ENCODE measurements at places on chromosomes 4 and X.

- no peak for DNase-seq
Measured at GRCh38 chr4:76091052-76091451, 16.5 kb downstream of the ART3 start.

DNA sequence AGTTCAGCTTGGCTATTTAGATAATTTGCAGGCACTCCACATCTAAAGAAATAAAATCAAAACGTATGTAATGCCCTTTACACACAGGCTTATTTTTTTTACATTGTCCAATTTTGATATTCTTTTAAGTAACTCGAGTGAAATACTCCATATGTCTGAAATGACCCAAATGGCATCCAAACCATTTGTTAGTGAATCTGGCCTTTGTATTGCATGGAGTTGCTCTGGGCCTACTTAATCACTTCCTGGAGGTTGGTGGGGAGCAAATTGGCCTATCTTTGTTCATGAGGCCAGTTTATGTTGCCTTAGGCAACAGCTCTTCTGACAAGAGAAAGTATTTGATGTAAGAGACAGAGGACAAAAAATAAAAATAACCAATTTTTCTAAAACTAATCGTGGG is 47.6 kb upstream of the TMEM131L start:
- no peak for DNase-seq

- DNase-seq: no peak
Measured at GRCh38 chrX:20309806-20310205, 43.1 kb upstream of the RPS6KA3 start.

DNA sequence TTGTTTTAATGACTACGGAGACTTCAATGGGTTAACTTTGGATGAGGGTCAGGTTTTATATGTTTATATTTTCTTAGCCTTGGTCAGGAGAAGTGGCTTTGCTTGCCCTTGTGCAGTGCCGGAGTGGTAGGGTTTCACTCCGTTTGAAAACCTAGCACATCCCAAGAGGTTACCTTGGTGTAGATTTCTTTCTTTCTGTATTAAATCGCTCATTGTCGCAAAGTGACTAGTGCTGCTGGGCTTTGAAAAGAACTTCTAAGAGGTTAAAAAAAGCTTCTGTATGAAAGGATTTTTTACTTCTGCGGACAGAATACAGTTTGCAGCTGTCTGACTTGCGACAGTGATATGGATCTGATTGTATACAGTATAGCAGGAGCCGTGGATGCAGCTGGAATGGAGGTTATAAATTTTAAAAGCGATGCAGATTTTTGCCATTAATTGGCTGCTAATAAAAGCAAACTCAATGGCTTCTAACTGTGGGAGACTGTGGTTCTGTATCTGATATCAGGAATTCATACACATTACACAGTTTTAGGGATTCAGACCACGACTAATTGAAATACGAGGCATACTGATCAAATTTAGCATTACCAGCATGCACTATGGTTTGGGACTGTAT is 340.9 kb upstream of the PITX2 start:
- DNase-seq: no peak

DNA sequence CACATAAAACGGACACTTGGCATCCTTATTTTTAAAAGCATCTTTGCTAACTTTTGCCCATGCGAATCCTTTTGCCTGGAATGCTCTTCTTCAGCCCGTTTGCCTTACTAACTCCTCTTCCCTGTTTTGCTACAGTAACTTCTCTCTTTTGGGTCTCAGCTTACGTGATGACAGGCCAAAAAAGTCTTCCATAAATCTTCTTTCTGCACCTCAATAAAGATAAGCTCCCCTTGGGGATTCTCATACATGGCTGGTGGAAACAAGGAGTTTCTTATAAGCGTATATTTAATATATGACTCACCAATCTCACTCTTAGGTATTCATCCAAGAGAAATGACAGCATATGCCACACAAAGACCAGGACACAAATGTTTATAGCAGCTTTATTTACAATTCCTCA is 192.7 kb downstream of the RCHY1 start:
- DNase-seq: no peak

DNA sequence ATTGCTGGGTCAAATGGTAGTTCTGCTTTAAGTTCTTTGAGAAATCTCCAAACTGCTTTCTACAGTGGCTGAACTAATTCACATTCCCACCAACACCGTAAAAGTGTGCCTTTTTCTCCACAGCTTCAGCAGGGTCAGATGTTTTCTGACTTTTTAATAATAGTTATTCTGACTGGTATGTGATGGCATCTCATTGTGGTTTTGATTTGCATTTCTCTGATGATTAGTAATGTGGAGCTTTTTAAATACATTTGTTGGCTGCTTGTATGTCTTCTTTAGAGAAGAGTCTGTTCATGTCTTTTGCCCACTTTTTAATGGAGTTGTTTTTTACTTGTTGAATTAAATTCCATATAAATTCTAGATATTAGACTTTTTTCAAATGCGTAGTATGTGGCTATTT is 257.5 kb upstream of the ANKRD50 start:
- no peak for DNase-seq

DNA sequence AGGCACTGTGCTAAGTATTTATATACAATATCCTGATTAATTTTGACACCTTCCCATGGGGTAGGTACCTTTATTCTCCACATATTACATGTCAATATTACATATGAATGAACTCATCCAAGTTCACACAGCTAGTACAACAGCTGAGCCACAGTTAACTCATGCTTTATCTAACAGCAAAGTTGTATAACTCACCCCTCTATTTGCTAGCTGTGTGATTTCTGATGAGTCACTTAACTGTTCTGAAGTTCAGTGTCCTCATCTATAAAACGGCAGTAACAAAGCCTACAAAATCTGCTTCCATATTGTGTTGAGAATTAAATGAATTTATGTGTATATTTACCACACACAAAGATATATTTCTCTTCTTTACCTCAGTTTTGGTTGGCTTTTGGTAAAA is 48.2 kb upstream of the KDR start:
- DNase-seq: no peak

- no peak for DNase-seq
Measured at GRCh38 chr4:152052451-152053057, 291.7 kb upstream of the GATB start.

GRCh38 chr4:86678796-86679195 is 84.7 kb downstream of the PTPN13 start:
- DNase-seq: no peak

DNA sequence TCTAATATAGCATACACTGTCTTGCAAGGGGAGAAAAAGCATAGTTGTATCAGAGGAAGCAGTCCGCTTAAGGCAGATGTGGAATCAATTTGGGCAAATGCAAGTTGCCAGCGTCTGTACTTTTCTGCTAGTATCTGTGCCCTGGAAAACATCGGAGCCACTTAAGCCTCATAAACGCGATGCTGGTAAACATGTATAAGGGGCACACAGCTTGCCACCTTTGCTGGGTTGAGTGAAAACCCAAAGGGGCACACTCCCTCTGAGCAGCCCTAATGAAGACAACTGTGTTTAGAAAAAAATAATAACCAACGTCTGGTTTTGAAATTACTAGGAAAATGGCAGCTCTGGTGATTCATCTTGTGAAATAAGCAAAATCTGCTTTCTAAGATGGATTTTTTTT is 24.3 kb downstream of the SMIM20 start:
- no peak for DNase-seq

DNA sequence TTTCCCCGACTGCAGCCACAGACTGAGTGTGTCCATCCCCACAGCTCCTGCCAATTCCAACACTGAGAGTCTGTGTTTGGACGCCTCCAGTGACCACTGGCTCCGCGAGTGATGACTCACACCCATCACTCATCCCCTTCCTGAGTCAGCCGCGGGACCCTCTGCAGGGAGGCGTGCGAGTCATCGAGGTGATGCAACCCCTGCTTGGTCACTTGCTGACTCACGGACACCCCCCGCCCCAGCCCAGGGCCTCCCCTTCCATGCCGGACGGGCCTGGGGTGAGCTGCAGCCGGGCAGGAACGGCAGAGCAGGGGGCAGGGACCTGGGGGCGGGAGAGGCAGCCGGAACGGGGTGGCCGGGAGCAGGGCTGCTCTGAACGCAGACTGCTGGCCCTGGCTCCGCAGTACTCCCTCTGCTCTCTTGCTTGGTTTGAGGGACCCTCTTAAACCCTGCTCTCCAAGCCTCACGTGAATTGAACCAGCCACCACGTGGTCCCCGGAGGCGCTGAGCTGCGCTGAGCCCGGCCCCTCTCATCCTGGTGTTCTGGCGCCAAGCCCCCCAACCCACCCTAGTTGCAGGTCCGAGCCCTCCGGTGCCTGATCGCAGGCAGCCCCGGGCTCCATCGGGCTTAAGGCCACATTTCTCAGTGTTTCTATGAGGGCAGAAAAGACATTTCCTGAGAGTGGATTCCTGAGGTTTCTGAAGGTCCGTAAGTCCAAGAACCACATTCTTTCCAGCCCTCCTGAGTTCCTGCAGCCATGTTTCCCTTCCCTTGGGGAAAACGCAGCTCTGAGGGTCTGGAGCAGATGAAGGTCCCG is 32.4 kb downstream of the FGFRL1 start:
- peak; percentile 89 for DNase-seq

- DNase-seq: no peak
Measured at GRCh38 chr4:70062000-70062399, 11.8 kb downstream of the HTN1 start.

DNA sequence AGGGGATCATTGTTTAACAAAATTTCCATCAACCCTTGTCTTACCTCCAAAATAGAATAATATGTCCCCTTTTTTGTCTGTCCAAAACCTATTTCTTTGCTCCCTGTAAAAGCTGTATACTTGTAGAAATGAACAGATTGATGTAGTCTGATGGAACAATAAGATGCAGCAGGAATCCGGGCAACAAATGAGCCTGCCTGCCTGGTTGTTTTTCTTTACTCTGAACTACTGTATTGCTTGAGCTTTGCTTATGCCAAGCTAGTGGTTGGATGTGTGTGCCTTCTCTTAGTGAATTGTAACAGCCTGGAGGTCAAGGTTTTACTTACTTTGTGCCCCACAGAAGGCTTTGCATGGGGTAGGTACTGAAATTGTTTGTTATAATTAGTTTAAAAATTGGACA is 116.2 kb upstream of the TLL1 start:
- no peak for DNase-seq

DNA sequence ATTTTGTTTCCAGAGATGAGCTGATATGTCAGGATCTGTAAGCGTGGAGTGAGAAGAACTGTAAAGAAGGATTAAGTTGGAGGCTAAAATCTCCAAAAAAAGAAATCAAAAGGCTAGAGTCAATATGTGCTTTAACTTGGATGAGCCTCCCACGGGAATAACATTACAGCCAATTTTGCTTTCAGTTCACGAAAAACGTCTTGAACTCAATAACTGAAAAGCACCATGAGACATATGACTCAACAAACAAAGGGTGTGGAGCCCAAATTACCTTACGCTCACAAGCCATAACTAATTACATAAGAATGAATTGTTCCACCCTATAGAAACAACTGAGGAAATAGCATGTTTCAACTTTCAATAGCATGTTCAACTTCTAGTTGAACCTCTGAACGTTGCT is 22.3 kb downstream of the TMPRSS11D start:
- DNase-seq: no peak

- DNase-seq: no peak
Measured at GRCh38 chr4:62533573-62533972, 1333.4 kb downstream of the ADGRL3 start.

- no peak for DNase-seq
Measured at GRCh38 chrX:112218388-112218787, 135.8 kb upstream of the TRPC5 start.

DNA sequence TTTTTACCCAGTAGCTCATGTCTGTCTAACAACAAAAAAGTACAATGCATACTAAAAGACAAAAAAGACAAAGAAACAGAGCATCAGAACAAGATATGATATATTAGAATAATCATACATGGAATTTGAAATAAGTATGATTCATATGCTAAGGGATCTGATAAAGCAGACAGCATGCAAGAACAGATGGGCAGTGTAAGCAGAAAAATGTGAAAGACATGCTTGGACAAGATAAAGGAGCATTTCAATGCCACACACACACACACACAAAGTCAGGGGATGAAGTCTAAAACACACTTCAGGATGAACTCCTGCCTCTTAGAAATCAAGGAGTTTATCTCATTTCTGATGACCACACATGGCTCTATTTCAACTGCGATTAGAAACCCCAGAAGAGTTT is 649.6 kb upstream of the NDST4 start:
- DNase-seq: no peak

DNA sequence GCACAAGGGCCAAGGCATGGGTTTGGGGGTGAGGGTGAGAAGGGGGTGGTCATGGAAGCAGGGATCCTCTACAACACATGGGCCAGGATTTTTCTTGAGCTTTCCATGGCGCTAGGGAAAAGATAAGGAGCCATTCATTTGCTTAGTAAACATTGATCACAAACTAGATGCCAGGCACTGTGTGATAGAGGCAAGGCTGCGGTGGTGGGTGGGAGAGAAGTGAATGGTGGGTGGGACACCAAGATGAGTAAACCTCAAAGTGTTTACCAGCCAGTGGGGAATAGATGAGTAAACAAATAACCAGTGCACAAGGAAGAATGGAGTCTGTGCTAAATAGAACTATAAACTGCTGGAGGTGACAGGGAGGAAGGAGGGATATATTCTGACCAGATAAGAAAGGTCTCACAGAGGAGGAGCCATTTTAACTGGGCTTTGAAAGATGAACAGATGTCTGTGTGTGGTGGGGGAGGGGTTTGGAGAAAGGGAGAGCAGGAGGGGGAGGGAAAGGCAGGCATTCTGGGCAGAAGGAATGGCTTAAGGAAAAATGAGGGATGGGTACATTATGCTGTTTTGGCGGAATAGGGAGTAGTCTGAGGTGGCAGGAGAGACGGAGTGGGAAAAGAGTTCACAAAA is 48.0 kb upstream of the LAS1L start:
- DNase-seq: no peak

- DNase-seq: no peak
Measured at GRCh38 chrX:149572743-149573142, 14.5 kb downstream of the MAGEA9B start.

DNA sequence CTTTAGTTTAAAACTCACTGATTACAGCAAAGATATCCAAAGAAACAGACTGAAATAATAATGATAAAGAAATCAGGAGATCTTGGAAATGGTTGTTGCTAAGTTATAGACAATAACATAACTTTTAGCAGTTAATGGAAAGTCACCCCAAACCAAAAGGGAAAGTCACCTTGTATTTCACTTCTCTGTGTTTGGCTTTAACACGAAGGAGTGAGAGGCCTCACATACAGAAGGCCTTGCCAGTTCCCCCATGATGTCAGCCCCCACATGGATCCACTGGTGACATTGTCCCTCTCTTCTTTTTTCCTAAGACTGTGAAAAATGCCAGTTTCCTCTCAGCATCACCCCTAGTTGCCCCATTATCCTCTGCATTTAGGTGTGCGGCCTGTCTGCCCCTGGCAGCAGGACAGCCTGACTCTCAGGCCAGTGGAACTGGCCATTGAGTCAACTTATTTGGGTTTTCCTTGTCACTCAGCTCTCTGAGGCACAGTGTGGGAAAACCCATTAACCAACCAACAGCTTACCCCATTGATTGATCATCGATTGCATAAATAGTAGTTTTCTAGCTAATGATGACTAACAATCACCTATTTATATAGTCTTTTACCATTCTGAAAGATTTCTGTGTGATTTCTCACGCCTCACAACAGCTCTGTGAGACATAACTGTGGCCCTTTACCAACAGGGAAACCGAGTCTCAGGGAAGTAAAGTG is 308.1 kb downstream of the PTTG2 start:
- DNase-seq: no peak
